ENCODE measurements at places on chromosomes 4 and X. TPM values are rescaled to one million over a fixed set of nuclear protein-coding genes. Genes with fewer than 3 reads are reported as not detected.

- DNase-seq: peak; percentile 62
These were observed 54.0 kb downstream of the JADE1 start for GRCh38 chr4:128863312-128864075.

DNA sequence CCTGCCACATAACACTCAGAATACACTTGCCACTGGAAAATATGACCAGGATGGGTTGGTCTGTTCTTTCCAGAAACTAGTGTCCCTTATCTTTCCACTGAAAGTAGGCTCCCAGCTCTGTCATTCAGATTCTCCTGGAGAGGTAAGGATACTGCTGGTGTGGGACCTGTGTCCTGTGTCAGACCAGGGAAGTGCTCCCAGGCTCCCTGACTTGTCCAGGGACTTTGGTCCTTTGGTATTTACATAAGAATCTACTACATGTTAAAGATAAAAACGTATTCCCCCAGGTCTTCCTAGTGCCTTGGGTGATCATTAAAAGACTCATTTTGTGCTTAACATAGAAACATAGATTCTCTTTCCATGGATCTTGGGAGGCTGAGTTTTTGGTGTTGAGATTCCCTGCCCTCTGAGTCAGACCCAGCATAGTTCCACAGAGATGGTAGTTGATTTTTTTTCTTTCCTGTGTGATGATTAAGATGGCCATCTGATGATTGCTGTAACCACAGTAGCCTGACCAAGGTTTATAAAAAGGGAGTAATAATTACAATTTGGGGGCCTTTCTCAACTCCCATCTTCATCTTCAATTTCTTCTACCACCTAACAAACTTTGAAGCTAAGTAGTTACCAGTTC lies 159.8 kb upstream of the JADE1 start:
- no peak for DNase-seq

DNA sequence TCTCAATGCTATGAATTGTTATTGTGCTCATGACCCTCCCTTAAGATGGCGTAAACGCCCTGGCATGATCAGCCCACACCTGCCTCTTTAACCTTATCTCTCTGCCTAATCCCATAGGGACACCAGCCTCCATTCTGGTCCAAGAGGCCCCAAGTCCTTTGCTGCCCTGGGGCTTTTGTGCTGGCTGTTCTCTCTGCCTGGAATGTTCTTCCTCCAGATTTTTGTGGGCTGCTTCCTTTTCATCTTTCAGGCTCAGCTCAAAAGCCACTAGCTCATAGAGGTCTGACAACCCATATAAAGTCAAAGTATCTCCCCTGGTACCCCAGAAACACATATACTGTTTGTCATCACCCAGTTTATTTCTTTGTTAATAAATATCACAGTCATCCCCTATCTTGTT lies 42.4 kb downstream of the APLN start:
- no peak for DNase-seq

DNA sequence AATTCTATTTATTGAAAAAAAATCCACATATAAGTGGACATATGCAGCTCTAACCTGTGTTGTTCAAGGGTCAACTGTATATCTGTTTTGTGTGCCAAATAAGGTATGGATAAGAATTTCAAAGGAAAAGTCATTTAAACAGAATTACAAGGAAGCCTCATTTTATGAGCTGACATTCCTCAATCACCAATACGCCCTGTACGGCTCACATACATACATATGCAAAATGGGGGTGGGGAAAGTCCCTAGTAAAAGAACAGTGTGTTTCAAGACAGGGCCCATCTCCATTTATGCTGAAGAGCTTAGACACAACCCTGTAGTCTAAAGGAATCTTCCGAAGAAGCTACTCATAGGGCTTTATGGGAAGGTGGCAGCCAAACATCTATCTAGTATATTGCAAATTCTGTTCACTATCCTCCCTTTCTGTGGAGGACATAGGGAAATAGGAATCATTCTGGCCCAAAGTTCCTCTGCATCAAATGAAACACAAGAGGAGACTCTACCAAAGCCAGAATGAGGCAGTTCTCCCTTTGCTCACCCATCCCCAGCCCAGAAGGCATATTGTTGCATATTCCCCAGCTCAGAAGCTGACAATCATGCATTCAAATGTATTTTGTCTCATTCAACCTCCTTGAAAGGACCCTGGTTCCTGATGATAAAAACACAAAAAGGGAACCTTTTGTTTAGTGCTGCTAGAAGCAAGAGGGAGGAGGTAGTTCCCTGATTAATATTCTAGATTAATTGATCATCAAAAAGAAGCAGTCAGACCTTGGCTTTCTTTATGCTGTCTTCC lies 13.7 kb upstream of the ZBTB33 start:
- DNase-seq: no peak

Gene FAM9C
- total RNA-seq: not detected

Gene ASB12
- 2.0 TPM for total RNA-seq

Gene CENPVL2
- total RNA-seq: not detected
